ENCODE measurements at places on chromosomes 2 and 18.

DNA sequence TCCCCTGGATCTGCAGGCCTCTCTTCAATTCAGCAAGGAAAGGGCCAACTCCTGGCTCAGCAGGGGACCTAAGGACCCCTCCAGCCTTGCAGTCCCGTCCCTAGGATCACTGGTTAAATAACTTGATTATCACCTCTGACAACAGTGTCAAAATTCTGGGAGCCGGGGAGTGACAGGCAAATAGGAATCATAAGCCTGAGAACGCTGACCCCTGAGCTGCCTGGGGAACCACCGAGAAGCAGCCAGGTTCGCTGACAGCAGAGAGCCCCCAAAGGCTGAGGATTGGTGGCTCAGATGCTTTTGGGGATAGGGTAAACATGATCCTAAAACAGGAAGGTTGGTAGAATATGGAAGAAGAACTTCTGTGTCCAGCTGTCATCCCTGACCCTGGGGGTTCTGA, 17.5 kb upstream of the TNS1 start:
- DNase-seq, result no peak

DNA sequence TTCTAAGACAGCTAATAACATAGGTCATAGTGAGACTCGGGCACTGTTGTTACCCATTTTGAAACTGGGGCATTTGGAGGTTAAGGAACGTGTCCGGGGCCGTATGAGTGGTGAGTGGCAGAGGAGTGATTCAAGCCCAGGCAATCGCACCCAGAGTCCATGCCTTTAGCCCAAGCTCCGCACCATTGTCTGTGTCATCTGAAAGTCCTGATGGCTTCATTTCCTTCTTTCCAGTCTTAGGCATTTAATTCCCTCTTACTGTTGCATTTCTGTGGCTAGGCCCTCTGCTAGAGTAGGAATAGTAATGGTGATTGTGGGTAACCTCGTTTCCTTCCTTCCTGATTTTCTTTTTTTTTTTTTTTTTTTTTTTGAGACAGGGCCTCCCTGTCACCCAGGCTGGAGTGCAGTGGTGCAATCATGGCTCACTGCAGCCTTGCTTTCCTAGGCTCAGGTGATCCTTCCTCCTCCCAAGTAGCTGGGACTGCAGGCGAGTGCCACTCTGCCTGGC, 49.8 kb upstream of the ASB1 start:
- no peak for DNase-seq

DNA sequence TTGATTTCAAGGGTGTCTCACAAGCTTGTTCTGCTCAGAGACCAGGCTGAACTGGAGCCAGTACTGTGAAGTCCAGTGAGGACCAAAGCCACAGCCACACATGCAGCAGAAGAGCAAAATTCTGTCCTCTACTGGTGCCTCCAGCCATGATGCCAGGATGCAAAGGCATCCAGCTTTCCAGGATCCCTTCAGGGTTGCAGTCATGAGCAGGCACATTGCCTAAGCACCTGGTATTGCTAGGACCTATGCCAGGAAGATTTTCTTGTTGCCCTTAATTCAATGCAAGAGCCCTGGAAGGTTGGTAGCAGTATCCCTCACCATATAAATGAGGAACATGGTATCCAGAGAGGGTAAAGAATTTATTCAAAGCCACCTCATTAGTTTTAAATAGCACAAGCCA, 78.9 kb upstream of the CYRIA start:
- DNase-seq, result no peak

GRCh38 chr2:160427629-160428404, 65.8 kb downstream of the RBMS1 start:
- no peak for DNase-seq

DNA sequence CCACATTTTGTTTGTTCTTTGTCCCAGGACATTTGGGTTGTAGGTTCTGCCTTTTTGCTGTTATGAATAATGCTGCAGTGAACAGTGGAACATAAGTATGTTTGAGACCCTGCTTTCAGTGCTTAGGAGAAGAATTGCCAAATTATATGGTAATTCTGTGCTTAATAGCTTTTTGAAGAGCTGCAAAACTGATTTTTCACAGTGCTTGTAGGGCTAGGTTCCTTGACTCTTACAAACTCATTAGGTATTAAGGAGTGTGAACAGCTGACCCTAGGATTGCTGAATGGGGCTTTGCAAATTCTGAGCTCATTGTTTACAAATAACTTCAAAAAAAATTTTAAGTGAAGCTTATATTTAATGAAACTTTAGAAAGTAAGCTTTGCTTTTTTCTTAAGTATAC, 154.2 kb downstream of the LTBP1 start:
- no peak for DNase-seq

DNA sequence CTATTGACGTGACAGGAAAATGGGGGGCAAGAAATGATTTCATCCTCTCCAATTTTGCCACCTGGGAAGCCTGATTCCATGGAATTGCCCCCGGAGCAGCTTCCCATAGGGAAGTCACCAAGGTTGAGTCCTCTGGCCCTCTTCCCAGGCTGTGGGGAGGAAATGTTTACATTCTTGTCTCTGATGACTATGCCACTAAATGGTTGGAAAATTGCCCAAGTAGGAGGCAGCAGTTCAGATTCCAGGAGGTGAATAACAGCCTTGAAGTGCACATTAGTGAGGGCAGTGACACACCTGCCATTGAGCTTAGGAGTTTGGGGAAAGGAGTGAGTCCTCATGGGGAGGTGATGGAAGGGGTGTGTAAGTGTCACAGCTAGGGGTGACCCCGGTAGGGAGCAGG, 449.2 kb upstream of the DCC start:
- DNase-seq, result no peak

GRCh38 chr2:134499307-134499926, 219.4 kb downstream of the TMEM163 start:
- DNase-seq, result no peak

- DNase-seq, result no peak
These were observed 2.2 kb upstream of the NXPH2 start for GRCh38 chr2:138782383-138782782.

DNA sequence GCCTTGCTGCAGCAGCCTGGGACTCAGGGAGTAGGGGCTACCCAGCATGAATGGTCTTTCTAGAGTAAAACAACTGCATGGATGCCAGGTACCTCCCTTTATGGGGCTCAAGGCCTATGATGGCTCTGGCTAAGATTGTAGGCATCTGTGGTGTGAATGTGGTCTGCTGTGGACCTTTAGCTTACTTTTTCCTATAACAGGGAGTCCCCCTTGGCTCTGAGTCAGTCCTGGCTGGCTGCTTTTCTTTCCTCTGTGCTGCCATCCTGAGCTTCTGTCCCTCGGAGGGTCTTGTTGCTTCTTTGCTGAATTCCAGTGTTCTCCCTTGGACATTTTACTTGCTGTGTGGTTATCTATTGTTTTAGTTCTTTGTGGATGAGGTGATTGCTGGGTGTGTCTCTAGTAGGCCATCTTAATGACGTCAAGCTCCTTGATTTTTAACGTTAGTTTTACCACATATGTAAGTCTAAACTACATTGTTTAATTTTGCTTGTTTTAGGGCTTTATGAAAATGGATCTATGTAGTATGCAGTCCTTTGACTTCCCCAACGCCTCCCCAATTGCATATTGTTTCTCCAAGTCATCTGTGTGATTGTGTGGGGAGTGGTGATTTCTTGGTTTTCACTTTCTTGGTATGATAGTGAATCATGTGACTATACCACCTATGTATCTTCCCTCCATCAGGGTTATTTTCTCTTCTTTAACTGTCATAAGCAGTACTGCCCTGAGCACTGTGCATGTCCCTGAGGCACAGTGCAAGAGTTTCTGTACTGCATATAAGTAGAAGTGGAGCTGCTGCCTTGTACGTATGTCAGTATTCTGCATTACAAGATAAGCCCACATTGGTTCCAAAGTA, 92.4 kb downstream of the NCK2 start:
- DNase-seq, result no peak

DNA sequence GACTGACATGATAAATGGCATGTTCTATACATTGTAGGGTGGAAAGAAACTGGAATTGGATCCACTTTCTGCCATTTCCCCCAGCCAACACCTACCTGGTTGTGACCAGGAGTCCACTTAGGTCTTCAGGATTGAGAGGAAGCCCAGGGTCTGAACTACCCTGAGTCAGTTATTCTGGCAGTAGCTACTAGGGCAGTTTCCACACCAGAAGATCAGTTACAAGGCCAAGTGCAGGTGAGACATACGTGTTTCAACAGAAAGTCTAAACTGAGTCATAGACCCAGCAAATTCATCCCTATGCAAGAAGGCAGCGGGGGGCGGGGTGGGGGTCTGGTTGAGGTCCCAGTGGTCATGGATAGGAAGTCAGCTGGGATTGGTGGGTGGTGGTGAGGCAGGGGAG, 21.9 kb downstream of the ANTXR1 start:
- no peak for DNase-seq
